Motor neuron (in vitro differentiated cells): ENCODE measurements at places on chromosomes 7 and 10.

GRCh38 chr7:69208848-69209247, 389.4 kb upstream of the AUTS2 start:
- no peak for ATAC-seq

DNA sequence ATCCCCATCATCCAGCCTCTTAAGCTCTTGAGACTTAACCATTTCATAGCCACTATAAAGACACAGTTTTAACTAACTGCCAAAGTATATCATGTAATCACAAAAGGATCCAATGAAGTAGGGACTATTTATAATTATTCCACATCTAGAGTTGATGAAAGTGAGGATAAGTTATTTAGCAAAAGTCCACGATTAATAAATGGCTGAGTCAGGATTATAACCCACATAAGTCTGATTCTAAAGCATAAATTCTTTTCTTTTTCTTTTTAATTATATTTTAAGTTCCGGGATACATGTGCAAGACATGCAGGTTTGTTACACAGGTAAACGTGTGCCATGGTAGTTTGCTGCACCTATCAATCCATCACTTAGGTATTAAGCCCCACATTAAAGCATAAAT, 166.1 kb downstream of the PPP1R3A start:
- ATAC-seq = no peak

- ATAC-seq = peak; percentile 76
Observed at GRCh38 chr10:127276794-127277462, 80.5 kb upstream of the INSYN2A start.

GRCh38 chr10:51106311-51106945, 32.1 kb downstream of the PRKG1 start:
- ATAC-seq = no peak

- ATAC-seq = no peak
Observed at GRCh38 chr10:122640921-122641320, 58.7 kb downstream of the C10orf120 start.

GRCh38 chr10:61895898-61896600, 5.5 kb upstream of the ARID5B start:
- no peak for ATAC-seq

- ATAC-seq = no peak
Observed at GRCh38 chr7:101728128-101728527, 89.3 kb upstream of the CUX1 start.

GRCh38 chr10:9230625-9231024, 1176.1 kb downstream of the GATA3 start:
- ATAC-seq = no peak
